ENCODE measurements at places on chromosomes 2 and 18.

- no peak for DNase-seq
These were observed at the start of gene FAM124B for GRCh38 chr2:224401641-224402342. Gene FAM124B (minus strand): TSS chr2:224402107. CDS start chr2:224401768, 339 bp downstream.

DNA sequence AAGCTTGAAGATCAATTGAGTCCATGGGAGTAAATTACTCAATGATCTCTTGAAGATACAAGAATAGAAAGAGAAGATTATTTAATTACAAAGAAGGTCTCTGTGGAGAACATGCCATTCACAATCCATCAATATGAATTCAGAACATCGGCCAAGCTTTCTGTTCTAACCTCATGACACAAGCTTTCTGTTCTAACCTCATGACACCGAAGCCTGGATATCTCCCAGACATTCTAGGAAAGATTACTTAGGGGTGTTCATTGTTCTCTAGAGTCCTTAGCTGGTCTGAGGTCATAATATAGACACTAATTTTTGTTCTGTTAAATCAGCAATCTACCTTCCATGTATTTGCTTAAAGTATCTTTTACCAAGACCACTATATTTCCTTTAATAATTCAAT lies 95.5 kb downstream of the RDH14 start:
- no peak for DNase-seq

DNA sequence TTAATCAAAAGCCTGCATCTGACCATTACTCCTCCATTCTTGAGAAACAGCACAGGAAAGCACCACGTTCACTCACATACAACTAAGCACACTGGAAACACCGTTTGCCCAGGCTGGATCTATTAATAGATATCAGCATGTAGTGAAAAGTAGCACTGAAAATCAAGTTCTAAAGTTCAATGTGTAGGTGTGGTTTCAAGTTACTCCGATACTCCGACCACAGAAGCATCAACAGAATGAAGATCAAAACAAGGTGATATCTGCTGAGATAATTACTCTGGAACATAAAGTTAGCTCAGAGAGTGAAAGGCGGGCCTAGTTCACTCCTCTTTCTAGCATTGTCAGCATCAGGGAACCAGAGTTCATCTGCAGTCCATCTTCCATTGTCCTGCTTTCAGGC lies 1367.4 kb upstream of the ACVR2A start:
- DNase-seq = no peak

DNA sequence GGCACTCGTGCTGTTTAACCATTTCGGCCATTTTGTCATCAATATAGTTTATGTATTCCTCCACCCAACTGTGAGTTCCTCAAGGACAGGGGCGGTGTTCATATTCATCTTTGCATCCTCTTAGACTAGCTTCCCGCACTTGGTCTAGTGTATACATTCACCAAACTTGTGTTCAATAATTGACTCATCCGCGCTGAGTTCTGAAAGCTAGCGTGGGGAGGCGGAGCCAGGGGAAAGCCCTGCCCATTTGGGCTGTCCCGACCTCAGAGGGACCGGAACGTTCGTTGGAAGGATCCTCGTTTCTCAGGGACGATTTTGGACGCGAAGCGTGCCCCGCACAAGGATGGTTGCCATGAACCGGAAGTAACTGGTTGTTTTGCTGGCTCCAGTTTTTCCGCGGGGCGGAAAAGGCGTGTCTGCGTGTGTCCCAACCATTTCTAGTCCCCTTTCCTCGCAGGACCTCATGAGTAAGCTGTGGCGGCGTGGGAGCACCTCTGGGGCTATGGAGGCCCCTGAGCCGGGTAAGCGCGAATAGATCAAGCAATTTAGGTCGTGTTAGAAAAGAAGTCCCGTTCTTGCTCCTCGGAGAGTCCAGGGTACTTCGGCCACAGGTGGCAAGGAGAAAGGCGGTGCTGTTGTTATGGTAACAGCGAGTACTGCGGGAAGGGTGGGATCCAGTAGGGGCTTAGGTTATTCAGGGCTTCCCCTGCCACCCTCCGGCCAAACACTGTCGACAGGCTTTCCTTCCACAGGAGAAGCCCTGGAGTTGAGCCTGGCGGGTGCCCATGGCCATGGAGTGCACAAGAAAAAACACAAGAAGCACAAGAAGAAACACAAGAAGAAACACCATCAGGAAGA lies at the start of gene INO80B:
Gene INO80B, plus strand, starts transcription at position 434 of the 858 bp plus-strand sequence. Its CDS starts 30 bp downstream, at position 464.
- peak; percentile 75 for DNase-seq

DNA sequence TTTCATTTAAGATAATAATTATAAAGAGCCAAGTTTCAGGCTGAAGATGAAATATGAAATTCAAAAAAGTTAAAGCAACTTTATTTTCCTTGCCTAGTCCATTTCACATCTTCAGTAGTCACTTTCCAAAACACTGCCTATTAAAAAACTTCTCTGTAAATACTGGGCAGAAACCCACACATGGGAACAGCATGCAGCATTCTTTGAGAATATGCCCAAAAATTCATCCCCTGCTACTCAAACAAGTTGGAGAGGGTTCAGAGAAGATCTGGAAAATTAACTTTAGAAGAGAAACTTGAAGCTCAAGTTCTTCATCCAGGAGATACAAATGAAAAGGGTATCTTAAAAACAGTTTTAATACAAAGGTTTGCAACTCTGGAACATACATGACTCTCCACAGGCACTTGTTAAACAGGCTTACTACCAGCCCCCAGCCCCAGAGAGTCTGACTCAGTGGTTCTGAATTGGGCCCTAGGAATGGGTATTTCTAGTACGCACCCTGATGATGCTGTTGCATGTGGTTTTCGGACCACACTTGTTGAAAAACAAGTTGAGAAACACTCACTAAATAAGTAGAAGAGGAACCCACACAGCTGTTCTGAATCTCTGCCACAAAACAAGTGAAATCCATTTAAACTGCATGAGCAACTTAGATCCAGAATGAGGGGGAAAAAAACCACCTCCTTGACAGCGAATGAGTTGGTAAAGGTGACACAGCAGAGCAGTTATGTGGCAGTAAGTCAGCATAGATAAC lies 329.1 kb downstream of the SATB2 start:
- DNase-seq = no peak

GRCh38 chr2:221486106-221486505 lies 86.0 kb downstream of the EPHA4 start:
- no peak for DNase-seq

GRCh38 chr2:222433332-222434173 lies 9.2 kb downstream of the SGPP2 start:
- no peak for DNase-seq

DNA sequence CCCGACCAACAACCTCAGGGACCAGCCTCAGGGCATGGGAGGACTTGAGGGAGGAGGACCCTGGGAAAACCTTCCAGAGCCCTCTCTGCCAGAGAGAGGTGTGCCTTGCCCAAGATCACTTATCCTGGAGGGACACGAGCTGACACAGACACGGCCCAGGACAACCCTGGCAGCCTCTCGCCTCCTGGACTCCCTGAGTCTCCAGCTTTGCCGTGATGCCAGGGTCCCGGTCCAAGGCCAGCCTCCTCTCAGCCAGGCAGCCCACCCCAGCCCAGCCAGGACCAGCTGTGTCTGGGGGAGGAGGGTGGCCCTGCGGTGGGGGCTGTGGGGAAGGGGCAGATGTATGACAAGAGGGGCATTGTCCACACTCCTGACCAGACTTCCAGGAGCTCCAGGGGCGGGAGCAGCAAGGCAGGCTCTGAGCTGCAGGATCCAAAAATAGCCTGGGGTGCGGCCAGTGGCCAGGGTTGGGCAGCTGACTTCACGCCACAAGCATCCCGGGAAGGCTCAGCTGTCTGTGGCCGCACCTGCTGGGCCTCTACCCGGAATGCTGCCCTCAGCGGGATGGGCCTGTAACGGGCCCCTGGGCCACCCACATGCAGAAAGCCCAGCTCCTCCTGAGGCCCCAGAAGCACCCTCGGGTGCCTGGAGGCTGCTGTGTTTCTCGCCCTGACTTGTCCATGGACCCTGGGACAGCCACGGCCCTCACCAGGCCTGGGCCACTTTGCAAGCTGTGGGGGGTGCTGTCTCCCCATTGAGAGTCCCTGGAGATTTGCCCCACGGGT lies 65.5 kb upstream of the GPC1 start:
- DNase-seq = no peak

- no peak for DNase-seq
These were observed 64.0 kb downstream of the SLC40A1 start for GRCh38 chr2:189516546-189516945.

GRCh38 chr2:65574993-65575392 lies 142.6 kb upstream of the SPRED2 start:
- DNase-seq = no peak

DNA sequence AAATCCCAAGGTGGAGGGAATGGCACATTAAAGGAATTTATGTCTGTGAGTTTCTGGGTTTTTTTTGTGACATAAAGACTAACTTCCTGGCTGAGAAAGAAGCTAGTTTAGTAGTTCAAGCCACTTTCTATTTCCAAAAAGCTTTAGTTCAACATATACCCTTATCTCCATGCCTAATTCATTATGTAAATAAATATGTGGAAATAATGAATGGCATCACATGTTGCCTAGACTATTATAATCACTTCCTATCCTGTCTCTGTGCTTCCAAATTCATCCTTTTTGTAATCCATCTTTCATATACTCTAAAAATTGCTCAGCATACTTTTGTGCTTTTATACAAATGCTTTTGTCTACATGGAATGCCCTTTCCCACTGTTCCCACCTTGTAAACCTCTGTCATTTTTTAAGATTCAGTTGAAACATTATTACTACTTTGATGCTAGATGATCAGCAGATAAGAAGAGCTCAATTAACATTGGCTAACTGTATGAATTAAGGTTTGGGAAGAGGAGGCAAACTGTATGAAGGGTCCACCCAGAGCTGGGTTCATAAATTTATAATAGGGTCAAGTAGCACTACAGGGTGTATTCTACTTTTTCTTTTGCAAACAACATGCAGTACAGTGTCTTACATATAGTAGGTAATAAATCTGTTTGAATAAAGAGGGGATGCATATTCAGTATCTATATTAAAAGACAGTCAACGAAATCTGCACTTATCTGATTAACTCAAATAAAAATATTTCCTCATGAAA lies 61.7 kb upstream of the MTIF2 start:
- DNase-seq = no peak

GRCh38 chr18:55634545-55634944 lies 46.6 kb upstream of the TCF4 start:
- no peak for DNase-seq

DNA sequence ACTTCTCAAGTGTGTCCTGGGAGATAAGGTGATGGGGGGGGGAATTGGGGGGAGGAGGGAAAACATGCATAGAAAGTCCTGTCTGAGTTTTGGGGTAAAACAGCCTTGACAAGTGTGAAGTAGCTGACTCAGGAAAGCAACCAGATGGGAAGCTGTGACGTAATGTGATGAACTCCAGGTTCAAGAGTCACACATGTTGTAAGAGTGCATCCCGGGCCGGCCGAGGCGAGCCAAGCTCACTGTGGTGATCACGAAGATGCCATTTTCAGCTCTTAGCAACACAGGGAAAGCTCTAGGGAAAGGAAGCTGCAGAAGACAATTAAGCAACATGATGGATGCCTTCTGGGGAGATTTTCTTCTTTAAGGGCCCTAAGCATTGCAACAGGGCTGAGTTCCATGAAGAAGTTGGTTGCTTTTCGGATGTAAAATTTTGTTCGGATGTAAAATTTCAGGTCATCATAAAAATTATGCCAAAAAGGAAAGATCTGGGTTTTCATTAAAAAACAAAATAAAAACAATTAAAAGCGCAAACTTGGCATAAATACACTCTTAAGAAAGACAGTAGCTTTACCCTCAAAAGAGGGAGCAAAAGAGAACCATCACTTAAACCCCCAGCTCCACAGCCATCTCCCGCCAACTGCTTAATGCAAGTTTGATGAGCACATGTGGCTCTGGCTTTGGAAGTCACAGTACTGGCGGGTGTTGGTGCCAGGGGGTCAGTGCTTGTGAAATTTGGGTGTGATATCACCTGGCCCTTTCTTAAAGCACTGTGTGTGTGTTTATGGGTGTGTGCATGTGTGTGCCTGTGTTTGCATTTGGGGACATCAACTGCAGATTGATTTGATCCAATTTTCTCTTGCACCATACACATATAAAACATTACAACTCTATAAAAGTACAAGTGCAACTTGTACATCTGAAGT lies 19.1 kb downstream of the SERTAD2 start:
- DNase-seq = no peak

DNA sequence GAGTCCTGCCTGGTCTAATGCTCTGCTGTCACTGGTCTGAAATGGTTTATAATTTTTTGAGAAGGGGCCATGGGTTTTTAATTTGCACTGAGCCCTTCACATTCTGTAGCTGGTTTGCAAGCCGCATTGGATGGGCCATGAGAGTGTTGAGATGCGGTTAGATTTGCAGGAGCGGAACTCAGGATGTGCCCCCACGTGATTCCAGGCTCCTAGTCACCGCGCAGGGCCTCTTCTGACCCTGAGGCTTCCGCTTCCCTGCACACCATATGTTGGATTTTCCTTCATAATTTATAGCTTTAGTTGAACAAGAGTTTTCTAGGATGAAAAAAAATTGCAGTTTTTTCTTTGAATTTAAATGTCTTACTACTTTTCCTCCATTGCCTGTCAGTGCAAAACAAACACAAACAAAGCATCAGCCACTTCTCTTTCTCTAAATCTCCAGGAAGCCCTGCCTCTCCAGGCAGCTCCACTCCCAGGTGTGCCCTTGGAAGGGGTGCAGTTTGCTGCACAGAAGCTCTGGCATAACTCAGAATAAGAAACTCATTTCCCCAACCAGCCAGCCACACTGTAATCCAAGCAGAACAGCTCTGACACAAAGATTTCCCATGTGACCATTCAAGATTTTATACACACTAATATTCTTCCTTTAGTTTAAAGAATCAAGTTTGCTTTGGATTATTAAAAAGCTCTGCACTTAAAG lies 18.4 kb upstream of the TPO start:
- DNase-seq = no peak

DNA sequence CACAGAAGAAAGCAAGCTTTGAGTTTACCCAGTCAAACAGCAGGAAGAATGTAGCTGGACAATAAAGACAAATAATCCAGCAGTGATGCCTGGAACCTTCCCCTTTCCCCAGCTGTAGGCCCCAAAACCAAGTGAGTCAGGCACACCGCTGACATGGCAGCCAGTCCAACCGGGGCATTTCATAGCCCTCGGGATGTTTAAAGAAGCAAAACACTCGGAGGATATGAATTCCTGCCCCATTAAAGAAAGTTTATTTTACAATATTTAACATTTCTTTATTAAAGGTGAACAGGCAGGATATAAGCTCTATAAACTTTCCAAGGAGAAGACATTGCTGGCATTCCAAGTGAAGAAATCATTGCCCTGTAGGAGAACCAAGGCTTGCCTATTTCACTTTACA lies 507.6 kb upstream of the TNP1 start:
- DNase-seq = no peak

DNA sequence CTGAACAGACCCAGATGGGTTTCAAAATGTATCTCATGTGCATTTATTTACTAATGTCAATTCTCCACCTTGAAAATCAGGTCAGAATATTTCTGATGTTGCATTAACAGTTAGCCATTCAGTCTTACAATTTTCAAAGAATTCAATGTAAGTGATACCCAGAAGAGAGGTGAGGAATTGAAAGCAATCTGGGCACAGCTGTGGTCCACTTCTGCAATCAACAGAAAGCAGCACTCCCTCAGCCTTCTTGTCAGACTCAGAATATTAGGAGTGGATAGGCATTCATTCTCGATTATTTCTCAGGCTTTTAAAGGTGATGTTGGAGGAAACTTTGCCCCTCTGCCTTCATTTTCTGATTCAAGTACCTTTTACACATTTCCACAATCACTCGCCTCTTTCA lies 15.7 kb downstream of the CCL20 start:
- no peak for DNase-seq

Measured in GM19239 (cell line).